Aorta (tissue), 5 donors: ENCODE measurements at places on chromosomes 3 and 15. TPM values are rescaled to one million over a fixed set of nuclear protein-coding genes. Genes with fewer than 3 reads are reported as not detected.

- no peak for DNase-seq
Measured at GRCh38 chr3:157532529-157533297, 29.5 kb upstream of the VEPH1 start.

- DNase-seq, result no peak
Measured at GRCh38 chr3:182136008-182136910, 424.5 kb downstream of the SOX2 start.

GRCh38 chr3:113151461-113152031, 59.8 kb upstream of the BOC start:
- DNase-seq, result peak; percentile 48

DNA sequence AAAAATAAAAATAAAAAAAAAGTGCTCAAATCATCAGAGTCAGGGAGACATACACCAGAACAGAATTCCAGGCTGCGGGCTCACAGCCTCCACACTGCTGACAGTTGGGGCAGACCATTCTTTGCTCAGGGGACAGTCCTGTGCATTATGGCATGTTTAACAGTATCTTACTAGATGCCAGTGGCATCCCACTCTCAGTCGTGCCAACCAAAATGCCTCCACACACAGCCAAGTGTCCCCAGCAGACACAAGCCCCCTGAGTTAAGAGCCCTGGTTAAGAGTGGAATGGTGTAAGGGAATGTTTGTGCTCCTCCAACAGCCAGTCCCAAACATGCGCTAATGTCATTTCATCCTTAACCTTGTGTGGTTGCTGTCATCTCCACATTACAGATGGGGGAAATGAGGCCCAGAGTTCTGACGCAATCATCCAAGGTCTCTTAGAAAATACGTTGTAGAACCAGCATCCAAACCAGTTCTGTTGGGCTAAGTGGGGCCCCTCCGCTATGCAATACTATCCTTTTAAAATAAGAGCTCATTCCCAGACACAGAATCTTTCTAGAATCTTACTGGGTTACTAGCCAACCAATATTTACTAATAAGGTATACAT, 26.0 kb downstream of the CFAP92 start:
- DNase-seq, result no peak

AZI2 gene
- 73.1 TPM for total RNA-seq

- DNase-seq, result no peak
Measured at GRCh38 chr15:31563421-31563820, 236.8 kb downstream of the KLF13 start.

DNA sequence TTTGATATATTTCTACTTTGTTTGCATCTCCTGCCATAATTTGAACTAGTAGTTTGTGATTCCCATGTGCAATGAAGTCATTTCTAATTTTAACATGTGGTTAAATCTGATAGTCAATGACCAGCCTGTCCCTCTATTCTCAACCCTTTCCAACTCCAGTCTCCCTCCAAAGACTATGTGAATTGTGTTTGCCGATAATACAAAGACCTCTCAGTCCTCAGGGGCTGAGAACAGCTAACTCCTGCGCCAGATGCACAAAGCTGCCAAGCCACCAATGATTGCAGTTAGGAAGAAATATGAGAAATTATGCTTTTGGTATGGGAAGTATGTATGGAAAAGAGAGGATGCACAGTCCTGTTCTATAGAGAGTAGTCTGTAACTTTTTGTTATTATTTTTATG, 54.0 kb downstream of the KCNH8 start:
- DNase-seq, result no peak

DNA sequence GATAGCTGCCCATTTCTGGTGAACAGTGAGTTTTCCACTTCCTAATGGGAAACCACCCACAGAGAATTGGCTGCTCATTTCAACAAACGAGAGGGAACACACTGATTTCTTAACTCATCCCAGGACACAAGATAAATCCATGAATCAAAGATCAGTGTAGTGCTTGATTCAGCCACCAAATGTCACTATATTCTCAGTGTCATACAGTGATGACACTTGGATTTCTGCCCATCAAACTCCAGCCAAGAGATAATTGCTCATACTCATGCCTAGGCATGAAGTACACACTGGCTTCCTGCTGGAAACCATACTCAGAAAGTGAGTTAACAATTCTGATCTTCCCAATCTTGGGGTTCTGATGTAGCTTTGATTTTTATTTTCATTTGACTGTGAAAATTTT, 35.4 kb upstream of the GRM7 start:
- no peak for DNase-seq

GRCh38 chr3:152288681-152289080, 20.0 kb downstream of the MBNL1 start:
- no peak for DNase-seq
